ENCODE measurements at places on chromosomes 7 and 10.

DNA sequence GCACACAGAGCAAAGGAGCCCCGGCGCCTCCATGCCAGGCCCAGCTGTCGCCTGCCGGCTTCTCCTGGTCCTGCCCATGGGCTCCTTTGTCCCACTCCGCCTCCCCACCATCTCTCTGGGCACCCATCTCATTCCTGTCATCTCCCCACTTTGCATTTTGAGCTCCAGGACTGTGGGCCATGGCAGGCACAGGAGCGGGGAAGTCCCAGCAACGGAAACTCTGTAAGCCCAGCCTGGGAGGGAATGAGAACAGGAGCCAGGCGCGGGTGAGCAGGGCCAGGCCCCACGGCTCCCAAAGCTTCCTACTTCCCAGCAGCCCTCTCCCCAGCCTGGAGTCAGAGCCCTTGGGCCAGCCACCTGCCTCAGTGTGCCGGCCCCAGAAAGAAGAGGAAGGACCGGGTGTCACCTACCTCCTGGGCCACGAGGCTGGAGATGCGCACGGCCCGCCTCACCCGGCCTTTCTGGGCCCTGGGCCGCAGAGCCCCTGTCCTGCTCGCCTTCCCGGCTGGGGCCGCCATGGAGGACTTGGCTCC is 23.1 kb downstream of the KCNH2 start:
- DNase-seq, result no peak

DNA sequence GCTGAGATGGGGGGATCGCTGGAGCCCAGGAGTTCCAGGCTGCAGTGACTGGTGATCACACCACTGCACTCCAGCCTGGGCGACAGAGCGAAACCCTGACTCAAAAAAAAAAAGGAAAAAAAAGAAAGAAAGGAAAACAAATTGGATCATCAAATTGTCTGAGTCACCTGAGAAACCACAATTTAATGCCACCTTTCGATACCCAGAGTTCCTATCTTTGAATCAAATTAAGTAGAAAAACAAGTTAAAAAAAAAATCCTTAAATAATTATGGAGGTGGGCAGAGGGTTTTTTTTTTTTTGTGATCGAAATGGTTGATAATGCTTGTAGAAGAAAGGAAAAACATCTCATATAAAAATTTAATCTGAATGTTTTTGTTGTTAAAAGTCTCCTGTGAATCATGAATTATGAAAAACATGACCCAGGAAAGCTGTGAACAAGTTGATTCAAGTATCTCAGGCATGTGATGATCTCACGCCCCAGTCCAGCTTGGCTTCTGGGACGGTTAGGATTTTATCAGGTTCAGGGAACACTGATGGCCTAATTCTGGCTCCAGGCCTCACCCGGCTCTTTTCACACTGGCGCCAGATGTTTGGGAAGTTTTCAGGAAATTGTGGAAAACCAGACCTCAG is 25.3 kb upstream of the CUX1 start:
- no peak for DNase-seq

- no peak for DNase-seq
Observed at GRCh38 chr7:47074702-47075153, 507.2 kb downstream of the TNS3 start.

DNA sequence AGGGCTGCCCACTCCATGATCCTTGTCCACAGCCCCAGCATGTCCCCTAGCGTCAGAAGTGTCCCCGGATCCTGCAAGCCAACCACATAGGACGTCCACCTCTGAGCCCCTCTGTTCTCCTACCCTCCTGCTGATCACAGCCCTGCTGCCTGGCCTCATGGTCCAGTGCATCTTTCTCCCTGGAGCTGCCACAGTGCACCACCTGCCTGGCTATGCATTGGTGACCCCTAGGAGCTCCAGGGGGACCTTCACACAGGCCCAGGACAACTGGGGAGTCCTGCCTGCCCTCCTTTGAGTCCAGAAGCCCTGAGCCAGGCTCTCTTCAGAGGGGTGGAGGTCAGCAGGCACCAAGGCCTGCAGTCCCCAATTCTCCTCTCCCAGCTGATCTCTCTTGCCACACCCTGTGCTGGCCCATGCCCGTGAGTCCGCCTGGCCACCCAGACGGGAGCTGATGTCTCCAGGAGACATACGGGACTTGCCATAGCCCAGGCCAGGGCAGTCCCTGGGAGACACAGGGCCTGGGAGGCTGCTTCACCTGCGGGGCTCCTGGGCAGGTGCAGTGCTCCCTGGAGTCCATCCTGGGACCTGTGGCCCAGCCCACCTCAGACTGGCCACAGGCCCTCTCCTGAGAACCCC is 77.4 kb upstream of the RET start:
- DNase-seq, result no peak

GRCh38 chr10:60466267-60467201 is 76.9 kb upstream of the ANK3 start:
- DNase-seq, result no peak

GRCh38 chr10:71653044-71653443 is 66.5 kb downstream of the C10orf105 start:
- DNase-seq, result no peak

GRCh38 chr10:26381986-26382385 is 56.2 kb upstream of the APBB1IP start:
- DNase-seq, result no peak

DNA sequence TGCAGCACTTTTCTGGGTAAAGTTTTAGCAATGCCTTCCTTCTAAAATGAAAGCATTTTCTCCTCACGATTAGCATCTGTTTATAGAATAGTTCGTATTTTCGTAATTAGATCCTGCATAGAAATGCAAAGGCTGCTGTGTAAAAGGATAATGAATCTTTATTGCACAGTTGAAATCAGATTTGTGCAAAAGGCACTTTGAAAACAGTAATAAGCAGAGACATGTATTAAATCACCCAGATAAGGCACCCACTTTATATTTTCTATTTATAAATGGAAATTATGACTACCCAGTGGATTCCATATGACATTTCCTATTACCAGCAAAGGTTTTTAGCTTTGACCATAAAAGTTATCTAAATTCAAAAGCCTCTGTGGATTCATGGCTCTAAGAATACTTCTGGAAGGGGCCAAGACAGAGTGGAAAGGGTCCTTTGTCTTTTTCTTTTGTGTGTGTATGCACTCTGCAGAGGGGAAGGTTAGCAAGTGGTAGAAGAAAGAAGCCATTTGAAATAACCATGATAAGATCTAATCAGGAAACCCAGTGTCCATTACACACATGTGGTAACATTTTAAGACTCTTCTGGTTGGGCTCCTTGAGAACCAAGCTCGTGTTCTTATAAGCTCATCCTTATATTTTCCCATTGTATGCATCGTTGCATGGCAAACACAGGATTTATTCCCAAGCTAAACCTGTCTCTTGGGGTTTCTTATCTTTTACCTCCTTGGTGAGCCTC is 612.1 kb downstream of the AUTS2 start:
- DNase-seq, result no peak

- DNase-seq, result no peak
Observed at GRCh38 chr7:77434570-77435275, 18.6 kb upstream of the GSAP start.

GRCh38 chr7:115827305-115828045 is 203.1 kb downstream of the TFEC start:
- DNase-seq, result no peak

DNA sequence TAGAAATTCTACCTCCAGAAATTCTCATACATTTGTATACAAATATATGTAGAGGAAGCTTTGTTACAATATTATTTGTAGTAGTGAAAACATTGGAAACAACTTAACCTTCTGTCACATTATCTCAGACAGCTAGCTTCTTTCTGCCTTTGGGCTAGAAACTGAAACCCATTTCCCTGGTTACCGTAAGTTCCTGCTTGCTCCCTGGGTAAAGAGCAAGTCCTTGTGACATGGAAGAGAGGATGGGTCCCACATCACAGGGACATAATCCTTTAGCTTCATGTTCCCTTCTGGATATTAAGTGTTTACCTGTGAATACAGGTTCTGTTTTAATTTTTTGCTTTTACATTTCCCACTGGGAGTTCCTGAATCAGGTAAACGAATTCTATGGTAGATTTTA is 41.8 kb downstream of the KLHDC10 start:
- DNase-seq, result peak; percentile 35

DNA sequence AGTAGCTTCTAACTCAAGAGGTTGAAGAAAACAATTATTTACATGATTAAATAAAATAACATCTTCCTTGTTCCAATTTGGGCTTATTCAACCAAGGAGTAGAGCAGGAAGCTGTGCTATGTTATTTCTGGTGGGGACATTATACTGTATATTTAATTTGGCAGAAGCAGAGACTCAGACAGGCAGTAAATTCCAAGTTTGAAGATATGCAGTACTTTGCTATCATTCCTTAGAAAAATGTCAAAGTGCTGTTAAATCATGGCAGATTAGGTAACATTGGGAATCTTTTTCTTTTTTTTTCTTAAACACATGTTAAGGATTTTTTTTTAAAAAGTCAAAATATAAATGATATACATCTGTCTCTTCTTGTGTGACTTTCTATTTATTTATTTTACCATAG is 190.1 kb downstream of the SUGCT start:
- DNase-seq, result no peak

DNA sequence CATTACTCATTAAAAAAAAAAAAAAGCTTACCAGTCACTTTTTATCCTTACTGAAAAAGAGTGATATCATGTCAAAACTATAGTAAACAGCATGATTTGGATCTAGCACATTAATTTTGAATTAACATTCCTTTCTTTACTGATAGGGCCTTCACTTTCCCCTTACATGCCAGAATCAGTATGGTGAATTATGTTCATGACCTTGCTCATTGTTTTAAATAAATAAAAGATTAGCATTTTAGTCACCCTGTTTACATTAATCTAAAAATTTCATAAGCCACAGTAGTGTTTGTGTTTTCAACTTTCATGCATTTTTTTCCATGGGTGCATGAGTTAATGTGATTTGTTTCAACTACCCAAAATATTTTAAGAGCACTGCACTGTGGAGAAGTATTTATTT is 160.8 kb downstream of the TFEC start:
- DNase-seq, result no peak
